ENCODE measurements at places on chromosomes 2 and 18.

DNA sequence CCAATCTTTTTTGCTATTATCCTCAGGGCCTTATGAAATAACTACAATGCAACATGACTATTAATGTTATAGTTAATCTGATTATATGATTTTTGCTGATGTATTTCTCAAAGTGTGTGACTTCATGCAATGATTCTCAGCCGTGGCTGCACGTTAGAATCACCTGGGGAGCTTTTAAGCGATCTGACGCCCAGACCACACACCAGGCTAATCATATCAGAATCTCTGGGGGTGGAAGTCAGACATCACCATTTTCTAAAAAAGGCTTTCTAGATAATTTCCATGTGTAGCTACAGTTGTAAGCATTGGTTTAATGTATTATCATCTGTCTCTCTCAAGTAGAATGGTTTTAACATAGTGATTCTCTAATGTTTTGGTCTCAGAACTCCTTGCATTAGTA lies 5.5 kb upstream of the QPCT start:
- DNase-seq = no peak

- no peak for DNase-seq
These were observed 122.0 kb upstream of the MGAT5 start for GRCh38 chr2:134131681-134132489.

- no peak for DNase-seq
These were observed 72.5 kb upstream of the SERPINE2 start for GRCh38 chr2:224111576-224111975.

GRCh38 chr18:51028201-51028805 lies 1.7 kb upstream of the SMAD4 start:
- DNase-seq = peak; percentile 20

- no peak for DNase-seq
These were observed 44.8 kb downstream of the ITGAV start for GRCh38 chr2:186634701-186635100.

DNA sequence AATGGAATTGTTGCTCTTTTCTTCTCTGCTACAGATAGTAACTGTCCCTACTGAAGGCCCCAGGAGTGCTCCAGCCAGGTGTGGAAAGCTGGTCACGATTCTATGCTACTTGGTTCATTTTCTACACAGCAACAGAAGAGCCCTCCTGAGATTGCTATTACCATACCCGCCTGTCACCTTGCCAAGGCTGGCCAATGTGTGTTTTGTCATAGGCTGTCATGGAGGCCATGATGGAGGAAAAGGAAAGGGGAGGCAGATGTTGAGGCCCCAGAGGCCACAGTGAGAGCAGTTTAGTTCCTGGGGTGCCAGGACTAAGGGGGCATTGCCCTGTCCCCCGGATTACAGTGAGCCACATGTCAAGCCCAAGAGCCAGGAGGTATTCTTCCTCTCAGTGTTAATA lies 952 bp downstream of the ELMOD3 start:
- no peak for DNase-seq
